ENCODE measurements at places on chromosomes 1 and 21.

- no peak for DNase-seq
These were observed 73.6 kb downstream of the TPR start for GRCh38 chr1:186301448-186301847.

GRCh38 chr1:241109039-241109438 is 248.0 kb downstream of the RGS7 start:
- no peak for DNase-seq

DNA sequence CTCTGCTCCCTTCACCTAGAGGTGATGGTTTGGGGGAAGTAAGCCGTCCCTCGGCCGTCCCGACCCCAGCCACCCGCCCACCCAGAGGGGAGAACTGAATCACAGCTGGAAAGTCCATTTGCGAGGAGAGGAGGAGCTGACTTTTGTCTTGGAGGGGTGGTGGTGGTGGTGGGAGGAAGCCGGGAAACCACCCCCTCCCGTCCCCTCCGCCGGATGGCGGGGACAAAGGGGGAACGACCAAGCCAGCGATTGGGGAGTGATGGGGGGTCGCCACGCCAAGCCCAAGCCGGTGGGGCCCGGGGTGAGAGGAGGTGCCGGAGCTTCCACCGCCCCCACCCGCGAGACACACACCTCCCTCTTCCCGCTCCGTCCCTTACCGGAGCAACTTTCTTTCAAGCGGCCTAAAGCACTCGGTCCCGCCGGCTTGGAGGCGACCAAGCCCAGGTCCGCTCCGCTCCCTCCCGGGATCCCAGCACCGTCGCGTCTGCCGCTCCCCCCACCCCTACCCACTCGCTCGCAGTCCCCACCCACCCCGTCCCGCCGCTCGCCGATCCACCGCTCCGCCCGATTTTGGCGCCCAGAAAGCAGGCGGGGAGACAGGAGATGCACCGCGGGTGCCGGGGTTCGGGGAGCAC is 540 bp downstream of the ARHGEF2 start:
- DNase-seq: no peak

DNA sequence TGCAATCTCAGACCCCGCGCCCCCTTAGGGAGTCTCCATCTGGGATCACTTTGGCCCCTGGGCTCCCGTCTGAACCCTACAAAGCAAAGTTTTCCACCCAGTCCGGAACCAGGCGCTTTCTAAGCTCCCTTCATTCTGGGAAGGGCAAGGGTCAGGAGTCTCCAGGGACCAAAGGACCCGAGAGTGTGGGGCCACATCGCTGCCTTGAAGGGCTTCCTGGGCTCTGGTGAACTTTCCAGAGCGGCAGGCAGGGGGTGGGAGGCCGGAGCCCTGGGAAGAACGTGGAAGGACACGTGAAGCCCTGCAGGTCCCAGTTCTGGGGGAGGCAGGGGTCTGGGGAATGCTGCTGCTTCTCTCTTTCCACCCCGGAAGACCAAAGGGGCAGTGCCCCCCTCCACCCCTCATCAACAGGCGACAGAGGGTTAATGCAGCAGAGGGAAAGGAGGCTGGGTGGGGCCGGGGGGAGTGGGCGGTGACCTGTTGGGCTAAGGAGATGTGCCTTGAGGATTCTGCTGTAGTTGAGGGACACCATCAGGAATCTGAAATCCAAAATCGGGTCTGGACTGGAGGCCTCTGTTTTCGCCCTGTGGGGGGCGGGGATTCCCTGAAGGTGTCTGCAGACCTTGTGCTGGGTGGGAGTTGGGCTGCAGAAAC is 734 bp downstream of the CDK18 start:
- no peak for DNase-seq

DNA sequence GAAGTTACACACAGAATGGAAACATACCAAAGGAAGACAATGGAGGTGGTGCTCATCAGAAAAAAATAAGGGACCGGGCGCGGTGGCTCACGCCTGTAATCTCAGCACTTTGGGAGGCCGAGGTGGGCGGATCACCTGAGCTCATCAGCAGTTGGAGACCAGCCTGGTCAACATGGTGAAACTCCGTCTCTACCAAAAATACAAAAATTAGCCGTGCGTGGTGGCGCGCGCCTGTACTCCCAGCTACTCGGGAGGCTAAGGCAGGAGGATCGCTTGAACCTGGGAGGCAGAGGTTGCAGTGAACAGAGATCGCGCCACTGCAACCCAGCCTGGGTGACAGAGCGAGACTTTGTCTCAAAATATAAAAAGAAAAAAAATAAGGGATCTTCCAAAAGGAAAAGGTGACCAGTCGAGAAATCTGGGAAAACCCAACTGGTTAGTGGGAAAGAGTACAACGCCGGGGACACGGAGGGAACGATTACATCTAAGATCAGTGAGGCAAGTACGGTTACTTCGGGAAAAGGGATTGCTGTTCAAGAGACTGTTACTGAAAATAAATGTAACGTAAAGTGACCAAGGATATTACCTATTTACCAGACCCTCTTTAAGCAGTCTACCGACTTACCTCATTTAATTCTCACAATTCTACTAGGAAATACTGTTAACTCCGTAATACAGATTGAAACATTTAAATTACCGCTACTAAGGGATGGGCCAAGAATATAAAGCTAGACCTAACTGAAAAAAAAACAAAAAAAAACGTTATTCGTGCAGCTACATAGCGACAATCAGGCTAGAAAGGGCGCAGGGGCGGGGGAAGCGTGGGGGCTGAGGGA is 822 bp downstream of the CCT3 start:
- DNase-seq: no peak
